ENCODE measurements at places on chromosomes 13 and 19. TPM values are rescaled to one million over a fixed set of nuclear protein-coding genes. Genes with fewer than 3 reads are reported as not detected.
A peak's percentile ranks its signal among the peaks of the same experiment; 100 is the strongest.

LCP1 gene
- polyA plus RNA-seq: 28.1 TPM

TEAD2 gene
- polyA plus RNA-seq: 1.8 TPM

ZNF649 gene
- polyA plus RNA-seq: 2.5 TPM

FCGBP gene
- polyA plus RNA-seq: 743 TPM

KIR3DL1 gene
- not detected for polyA plus RNA-seq

PROZ gene
- not detected for polyA plus RNA-seq

SH2D3A gene
- polyA plus RNA-seq: 55.0 TPM

MUC16 gene
- not detected for polyA plus RNA-seq

OSCAR gene
- polyA plus RNA-seq: 0.89 TPM

CEACAM21 gene
- not detected for polyA plus RNA-seq

JAK3 gene
- 2.4 TPM for polyA plus RNA-seq

IGFL1 gene
- not detected for polyA plus RNA-seq

CACTIN gene
- polyA plus RNA-seq: 16.4 TPM

DNA sequence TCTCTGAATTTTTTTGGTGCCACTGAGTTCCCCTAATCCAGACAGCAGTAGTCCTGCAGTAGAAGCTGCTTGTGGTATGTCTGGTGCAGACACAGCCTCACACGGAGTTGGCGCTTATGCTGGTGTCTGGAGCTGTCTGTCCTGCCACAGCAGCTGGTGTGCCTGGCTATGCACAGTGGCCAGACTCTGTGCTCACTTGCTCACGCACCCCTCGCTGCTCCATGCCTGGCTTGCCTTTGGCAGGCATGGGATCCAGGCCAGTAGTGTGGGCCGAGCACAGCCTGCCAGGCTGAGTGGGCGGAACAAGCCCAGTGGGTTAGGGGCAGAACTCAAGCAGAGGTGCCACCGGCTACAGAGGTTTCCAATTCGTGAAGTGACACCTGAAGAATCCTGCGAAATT, 845.9 kb upstream of the PCDH9 start:
- no peak overlapping the region for H3K27ac ChIP-seq
- H3K4me1 ChIP-seq: no peaks in the 10 kb centered on the region
- no peak for DNase-seq
- no peaks in the 10 kb centered on the region for H3K27me3 ChIP-seq
- no peak overlapping the region for H3K4me3 ChIP-seq

GRCh38 chr13:24618011-24618955, 61.9 kb upstream of the ATP12A start:
- peak; percentile 38 for DNase-seq
- H3K27me3 ChIP-seq: no peaks in the 10 kb centered on the region
- H3K4me1 ChIP-seq: no peaks in the 10 kb centered on the region
- no peak overlapping the region for H3K4me3 ChIP-seq

DNA sequence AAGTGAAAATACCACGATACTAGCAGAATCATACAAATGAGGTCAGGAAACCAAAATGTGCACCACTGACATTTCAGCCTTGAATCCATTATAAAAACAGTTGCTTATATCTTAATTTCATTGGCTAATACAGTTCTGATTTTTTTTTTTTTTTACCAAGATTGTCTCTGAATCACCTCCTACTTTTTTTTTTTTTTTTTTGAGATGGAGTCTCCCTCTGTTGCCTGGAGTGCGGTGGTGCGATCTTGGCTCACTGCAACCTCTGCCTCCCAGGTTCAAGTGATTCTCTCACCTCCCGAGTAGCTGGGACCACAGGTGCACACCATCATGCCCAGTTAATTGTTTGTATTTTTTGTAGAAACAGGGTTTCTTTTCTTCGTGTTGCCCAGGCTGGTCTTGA, 270.2 kb downstream of the LMO7 start:
- H3K36me3 ChIP-seq: no peaks in the 10 kb centered on the region
- no peak overlapping the region for H3K27ac ChIP-seq
- H3K4me3 ChIP-seq: no peak overlapping the region
- H3K27me3 ChIP-seq: no peaks in the 10 kb centered on the region
- H3K4me1 ChIP-seq: no peaks in the 10 kb centered on the region

DNA sequence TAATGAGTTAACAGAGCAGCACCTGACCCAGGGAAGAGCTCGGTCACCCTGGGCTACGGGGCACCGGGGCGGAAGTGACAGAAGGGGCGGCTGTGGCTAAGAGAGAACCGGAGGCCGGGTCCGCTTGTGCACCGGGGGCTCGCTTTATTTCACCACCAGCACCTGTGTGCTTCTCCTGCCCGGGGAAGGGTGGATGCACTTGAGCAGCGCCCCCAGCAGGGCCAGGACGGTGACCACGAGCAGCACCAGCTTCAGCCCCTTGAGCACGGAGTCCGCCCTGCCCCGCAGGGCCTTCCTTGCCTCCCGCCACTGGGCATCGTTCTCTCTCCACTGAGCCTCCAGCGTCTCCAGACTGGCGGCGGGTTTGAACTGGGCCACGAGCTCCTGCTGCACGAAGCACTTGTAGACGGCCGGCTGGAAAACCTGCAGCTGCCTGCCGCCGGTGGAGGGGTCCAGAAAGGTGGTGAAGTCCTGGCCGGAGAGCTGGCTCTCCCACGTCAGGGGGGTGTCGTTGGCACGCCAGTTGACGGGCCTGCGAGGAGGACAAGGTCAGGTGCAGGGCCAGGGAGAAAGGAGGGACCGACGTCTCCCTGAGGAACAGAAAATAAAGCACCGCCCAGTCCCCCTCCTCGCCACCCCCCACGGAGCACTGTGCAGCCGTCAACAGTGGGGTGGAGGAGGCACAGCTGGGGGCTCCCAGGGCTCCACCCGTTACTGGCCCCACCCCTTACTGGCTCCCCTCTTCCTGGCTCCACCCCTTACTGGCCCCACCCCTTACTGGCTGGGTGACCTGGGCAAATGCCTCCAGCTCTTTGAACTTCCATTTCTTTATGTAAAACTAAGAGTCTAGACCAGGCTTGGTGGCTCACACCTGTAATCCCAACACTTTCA, 3.6 kb downstream of the FAM187B start:
- peak; percentile 60 for DNase-seq
- H3K4me3 ChIP-seq: no peak overlapping the region
- H3K27ac ChIP-seq: no peak overlapping the region

- H3K4me1 ChIP-seq: no peaks in the 10 kb centered on the region
- no peak overlapping the region for H3K4me3 ChIP-seq
- H3K27ac ChIP-seq: peak overlapping the region; percentile 68
- no peaks in the 10 kb centered on the region for H3K27me3 ChIP-seq
- no peak for DNase-seq
Measured at GRCh38 chr13:51614350-51614786, 30.1 kb downstream of the WDFY2 start.

DNA sequence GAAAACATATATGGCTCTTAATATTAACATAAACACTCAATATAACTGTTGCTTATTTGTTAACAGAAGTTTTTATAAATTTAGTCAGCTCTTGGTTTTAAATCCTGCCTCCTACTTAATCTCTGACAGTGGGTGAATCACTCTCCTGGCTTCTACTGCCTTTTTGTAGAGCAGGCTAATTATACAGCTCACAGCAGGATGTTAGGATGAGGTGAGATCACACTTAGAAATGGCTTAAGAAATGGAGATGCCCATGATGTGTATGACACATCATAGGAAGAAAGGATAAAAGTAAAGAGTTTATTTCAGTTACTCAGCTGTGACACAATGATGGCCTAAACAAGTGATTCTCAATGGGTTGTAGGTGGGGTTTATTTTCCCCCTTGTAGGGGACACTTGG, 345.6 kb downstream of the SPRY2 start:
- H3K27ac ChIP-seq: no peak overlapping the region
- H3K4me1 ChIP-seq: no peaks in the 10 kb centered on the region
- no peaks in the 10 kb centered on the region for H3K27me3 ChIP-seq
- no peak for DNase-seq
- H3K4me3 ChIP-seq: no peak overlapping the region
- H3K36me3 ChIP-seq: no peaks in the 10 kb centered on the region

GRCh38 chr19:45276284-45276687, 25.2 kb downstream of the MARK4 start:
- no peak overlapping the region for H3K27ac ChIP-seq
- no peak overlapping the region for H3K4me3 ChIP-seq
- no peaks in the 10 kb centered on the region for H3K27me3 ChIP-seq
- H3K4me1 ChIP-seq: no peaks in the 10 kb centered on the region

DNA sequence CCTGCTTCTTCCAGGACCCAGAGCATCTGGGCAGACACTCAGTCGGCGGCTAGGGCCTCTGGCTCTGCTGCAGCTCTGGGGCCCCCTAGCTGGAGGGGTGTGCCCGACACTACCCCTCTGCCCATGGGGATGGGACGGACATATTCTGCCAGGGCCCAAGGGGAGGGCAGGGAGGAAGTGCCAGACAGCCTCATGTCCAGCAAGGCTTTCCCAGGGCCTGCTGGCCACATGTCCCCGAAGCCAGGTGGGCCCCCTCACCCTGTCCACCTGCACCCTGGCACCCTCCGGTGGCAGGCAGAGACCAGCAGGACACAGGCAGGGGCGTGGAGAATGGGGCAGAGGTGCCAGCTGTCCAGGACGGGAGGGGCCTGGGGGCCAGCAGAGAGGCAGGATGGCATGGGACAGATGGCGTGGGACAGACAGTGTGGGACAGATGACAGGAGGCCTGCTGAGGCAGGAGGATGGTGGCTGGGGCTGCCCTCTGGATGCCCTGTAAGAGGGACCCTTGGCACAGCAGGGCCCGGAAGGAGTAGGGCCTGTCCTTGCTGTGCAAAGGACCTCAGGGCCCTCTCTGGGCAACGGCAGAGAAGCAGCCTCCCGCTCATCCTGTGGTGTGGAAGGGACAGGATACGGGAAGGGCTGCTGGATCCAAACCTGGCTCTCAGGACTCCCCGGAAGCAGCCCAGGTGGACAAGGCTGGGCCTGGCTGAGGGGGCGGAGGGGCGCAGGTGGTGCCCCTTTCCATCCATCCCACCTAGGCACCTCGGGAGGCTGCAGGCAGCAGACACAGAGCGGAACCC, 29.1 kb downstream of the CEBPG start:
- H3K27ac ChIP-seq: peak overlapping the region; percentile 100
- no peak overlapping the region for H3K4me3 ChIP-seq
- H3K36me3 ChIP-seq: peaks cover 2% of the 10 kb centered on the region

GRCh38 chr13:44322928-44323327, 50.7 kb upstream of the SERP2 start:
- H3K4me1 ChIP-seq: no peaks in the 10 kb centered on the region
- H3K36me3 ChIP-seq: no peaks in the 10 kb centered on the region
- H3K27ac ChIP-seq: no peak overlapping the region
- H3K4me3 ChIP-seq: no peak overlapping the region
- no peak for DNase-seq

GRCh38 chr13:44969551-44970484, 19.5 kb downstream of the NUFIP1 start:
- H3K4me3 ChIP-seq: no peak overlapping the region
- no peak overlapping the region for H3K27ac ChIP-seq
- no peaks in the 10 kb centered on the region for H3K4me1 ChIP-seq
- H3K36me3 ChIP-seq: no peaks in the 10 kb centered on the region

DNA sequence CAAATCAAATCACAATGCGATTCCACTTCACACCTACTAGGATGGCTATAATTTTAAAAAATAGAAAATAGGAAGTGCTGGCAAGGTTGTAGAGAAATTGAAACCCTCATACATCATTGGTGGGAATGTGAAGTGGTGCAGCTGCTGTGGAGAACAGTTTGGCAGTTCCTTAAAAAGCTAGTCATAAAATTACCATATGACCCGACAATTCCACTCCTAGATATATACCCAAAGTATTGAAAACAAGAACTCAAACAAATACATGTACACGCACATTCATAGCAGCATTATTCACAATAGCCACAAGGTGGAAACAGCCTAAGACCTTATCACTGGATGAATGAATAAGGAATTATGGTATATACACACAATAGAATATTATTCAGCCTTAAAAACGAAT, 12.0 kb downstream of the HMGB1 start:
- no peaks in the 10 kb centered on the region for H3K27me3 ChIP-seq
- H3K4me3 ChIP-seq: no peak overlapping the region
- H3K36me3 ChIP-seq: no peaks in the 10 kb centered on the region
- no peak for DNase-seq

- no peaks in the 10 kb centered on the region for H3K36me3 ChIP-seq
- no peaks in the 10 kb centered on the region for H3K4me1 ChIP-seq
- no peak within 1 kb of the TSS for H3K4me3 ChIP-seq
- H3K27me3 ChIP-seq: peaks cover 5% of the 10 kb centered on the region
- no peak for DNase-seq
Measured at GRCh38 chr19:50983625-50984292, at the start of gene KLK7. TSS of gene KLK7 (minus strand) at chr19:50983917. CDS start at chr19:50982399, 1,518 bp downstream.

GRCh38 chr19:35248310-35249145, at the start of gene LSR:
TSS of gene LSR (plus strand) at chr19:35249002. CDS start at chr19:35249023, 21 bp downstream.
- H3K27me3 ChIP-seq: no peaks in the 10 kb centered on the region
- peaks cover 19% of the 10 kb centered on the region for H3K4me1 ChIP-seq
- peak within 1 kb of the TSS; percentile 96 for H3K27ac ChIP-seq
- H3K4me3 ChIP-seq: peak within 1 kb of the TSS; percentile 94
- peaks cover 4% of the 10 kb centered on the region for H3K36me3 ChIP-seq

DNA sequence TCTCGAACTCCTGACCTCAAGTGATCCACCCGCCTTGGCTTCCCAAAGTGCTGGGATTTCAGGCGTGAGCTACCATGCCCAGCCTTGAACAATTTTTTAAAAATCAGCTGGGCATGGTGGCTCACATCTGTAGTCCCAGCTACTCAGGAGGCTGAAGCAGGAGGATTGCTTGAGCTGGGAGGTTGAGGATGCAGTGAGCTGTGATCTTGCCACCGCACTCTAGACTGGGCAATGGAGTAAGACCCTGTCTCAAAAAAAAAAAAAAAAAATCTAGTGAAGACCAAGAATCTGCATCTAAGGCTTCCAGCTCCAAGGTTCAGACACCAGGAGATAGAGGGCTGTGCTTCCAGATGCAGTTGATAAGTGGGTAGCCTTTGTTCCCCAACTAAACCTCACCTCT, 17.1 kb downstream of the DNASE2 start:
- no peak for DNase-seq
- no peak overlapping the region for H3K4me3 ChIP-seq
- H3K4me1 ChIP-seq: no peaks in the 10 kb centered on the region
- H3K27me3 ChIP-seq: peaks cover 3% of the 10 kb centered on the region
- H3K27ac ChIP-seq: no peak overlapping the region

GRCh38 chr13:43767341-43767931, 19.3 kb downstream of the ENOX1 start:
- no peak overlapping the region for H3K4me3 ChIP-seq
- H3K36me3 ChIP-seq: no peaks in the 10 kb centered on the region
- H3K27ac ChIP-seq: no peak overlapping the region
- no peaks in the 10 kb centered on the region for H3K4me1 ChIP-seq
- no peak for DNase-seq
- H3K27me3 ChIP-seq: peaks cover 3% of the 10 kb centered on the region

- H3K27me3 ChIP-seq: no peaks in the 10 kb centered on the region
- peaks cover 32% of the 10 kb centered on the region for H3K4me1 ChIP-seq
- H3K4me3 ChIP-seq: no peak overlapping the region
Measured at GRCh38 chr19:55640043-55640576, 692 bp upstream of the ZNF580 start.

GRCh38 chr19:43780706-43781525, at the start of gene KCNN4:
TSS of gene KCNN4 (minus strand) at chr19:43780973. CDS start at chr19:43780861, 112 bp downstream.
- no peaks in the 10 kb centered on the region for H3K4me1 ChIP-seq
- H3K4me3 ChIP-seq: no peak within 1 kb of the TSS
- H3K27me3 ChIP-seq: no peaks in the 10 kb centered on the region
- no peak within 1 kb of the TSS for H3K27ac ChIP-seq
- H3K36me3 ChIP-seq: no peaks in the 10 kb centered on the region
